ENCODE measurements at places on chromosomes 11 and 22. TPM values are rescaled to one million over a fixed set of nuclear protein-coding genes. Genes with fewer than 3 reads are reported as not detected.

Gene LSP1
- under 0.01 TPM for total RNA-seq

Gene NEFH
- 0.13 TPM for total RNA-seq

Gene PDE2A
- total RNA-seq: 433 TPM

Gene OR56A1
- not detected for total RNA-seq

Gene PKDREJ
- total RNA-seq: under 0.01 TPM

Gene CLDN25
- total RNA-seq: not detected

All from dermis microvascular lymphatic vessel endothelial cell (primary cell).